ENCODE measurements at places on chromosomes 6 and 20.

GRCh38 chr20:50098259-50098658 lies 14.7 kb downstream of the UBE2V1 start:
- DNase-seq: no peak

DNA sequence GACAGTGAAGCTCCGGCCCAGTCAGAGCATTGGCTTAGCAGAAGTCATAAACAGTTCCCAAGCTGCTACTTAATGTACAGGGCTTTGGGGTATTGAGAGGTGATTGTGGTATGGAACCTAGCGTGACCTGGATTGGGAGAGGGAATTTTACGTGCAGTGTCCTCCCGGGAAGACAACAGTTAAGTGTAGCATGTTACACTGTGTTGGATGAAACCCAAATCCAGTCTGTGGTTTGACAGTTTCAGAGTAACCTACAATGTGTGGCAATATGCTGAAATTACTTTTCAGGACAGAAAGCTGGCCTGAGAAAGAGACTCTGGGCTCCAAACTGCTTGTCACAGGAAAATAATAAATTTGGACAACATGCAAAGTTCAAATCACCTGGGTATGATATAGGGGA lies 28.1 kb upstream of the RALGAPA2 start:
- no peak for DNase-seq

DNA sequence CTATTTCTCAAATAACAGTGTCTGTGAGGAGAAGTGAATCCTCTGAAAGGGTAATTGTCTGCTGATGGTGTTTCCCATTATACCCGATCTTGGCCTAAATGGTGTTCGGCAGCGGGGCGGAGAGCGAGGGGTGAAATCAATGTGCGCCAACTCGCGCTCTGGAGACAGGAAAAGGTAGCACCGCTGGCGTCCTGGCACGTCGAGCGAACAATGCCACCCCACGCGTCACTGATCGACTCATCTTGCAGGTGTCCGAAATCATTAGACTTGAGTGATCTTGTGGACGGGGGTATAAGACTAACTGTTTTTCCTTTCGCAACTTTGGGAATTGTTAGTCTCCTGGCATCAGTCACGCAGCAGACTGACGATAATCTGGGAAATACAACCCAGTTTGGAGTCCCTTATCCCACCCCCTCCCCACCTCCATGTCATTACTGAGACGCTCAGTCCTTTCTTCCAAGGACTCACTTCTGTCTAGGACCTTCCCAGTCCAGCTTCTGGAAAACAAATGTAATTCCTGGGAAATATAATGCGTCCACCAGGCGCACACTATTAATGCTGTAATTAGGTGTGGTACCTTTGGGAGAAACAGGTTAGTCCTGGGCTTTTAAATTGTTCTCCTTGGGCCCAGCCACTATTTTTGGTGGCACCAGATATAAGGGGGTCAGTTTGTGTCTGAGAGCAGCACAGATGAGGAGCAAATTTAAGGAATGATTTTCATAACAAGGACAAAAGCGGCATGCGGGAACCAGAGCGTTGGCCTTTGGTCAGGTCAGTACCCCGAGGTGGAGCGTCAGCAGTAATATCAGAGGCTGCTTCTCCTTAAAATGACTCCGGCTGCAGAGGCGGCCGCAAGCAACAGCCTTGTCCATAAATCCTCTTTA lies 2.3 kb downstream of the LINC00237 start:
- DNase-seq: no peak

- DNase-seq: no peak
These were observed 35.3 kb downstream of the CHMP4B start for GRCh38 chr20:33846291-33846935.

GRCh38 chr20:37260923-37261322 lies 691 bp downstream of the GHRH start:
- no peak for DNase-seq

DNA sequence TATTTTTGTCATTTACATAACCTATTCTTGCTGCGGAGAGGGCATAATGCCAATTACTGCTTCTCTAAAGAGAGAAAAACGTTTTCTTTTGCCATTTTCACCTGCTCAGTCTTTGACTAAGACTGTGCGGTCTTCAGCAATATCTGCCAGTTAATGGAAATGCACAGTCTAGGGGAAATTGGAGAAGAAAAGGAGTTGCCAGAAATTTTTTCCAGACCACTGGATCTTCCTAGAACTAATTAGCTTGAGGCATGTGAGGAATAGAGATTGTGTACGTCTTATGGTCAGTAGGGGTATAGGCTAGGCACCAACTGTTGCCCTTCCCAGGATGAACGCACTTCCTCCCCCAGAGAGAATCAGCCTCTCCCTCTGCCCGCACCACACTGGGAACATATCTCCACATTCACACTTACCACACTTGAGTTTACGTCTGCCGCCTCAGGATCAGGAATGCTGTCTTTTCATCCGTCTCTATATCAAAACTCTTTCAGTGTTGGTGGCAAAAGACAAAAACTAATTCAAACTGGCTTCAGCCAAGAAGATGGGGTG lies 67.9 kb upstream of the E2F3 start:
- no peak for DNase-seq

DNA sequence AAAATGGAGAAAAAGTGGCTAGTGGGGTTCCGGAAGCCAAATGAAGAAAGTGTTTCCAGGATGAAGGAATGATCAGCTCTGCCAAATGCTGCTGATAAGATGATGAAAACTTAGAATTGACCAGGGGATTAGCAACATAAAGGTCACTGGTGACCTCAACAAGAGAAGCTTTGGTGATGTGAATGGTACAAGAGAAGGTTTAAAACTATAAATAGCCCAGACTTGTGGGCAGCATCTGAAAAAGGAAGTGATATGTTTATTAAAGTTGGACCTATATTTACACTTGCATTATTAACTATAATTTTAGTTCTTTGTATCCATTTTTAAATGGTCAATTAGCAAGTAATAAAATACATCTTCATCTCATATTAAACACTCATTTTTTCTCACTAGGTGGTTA lies 45.1 kb downstream of the CGA start:
- no peak for DNase-seq

Data from GOT3 (cell line).